ENCODE measurements at places on chromosomes 3 and 15. TPM values are rescaled to one million over a fixed set of nuclear protein-coding genes. Genes with fewer than 3 reads are reported as not detected.

DNA sequence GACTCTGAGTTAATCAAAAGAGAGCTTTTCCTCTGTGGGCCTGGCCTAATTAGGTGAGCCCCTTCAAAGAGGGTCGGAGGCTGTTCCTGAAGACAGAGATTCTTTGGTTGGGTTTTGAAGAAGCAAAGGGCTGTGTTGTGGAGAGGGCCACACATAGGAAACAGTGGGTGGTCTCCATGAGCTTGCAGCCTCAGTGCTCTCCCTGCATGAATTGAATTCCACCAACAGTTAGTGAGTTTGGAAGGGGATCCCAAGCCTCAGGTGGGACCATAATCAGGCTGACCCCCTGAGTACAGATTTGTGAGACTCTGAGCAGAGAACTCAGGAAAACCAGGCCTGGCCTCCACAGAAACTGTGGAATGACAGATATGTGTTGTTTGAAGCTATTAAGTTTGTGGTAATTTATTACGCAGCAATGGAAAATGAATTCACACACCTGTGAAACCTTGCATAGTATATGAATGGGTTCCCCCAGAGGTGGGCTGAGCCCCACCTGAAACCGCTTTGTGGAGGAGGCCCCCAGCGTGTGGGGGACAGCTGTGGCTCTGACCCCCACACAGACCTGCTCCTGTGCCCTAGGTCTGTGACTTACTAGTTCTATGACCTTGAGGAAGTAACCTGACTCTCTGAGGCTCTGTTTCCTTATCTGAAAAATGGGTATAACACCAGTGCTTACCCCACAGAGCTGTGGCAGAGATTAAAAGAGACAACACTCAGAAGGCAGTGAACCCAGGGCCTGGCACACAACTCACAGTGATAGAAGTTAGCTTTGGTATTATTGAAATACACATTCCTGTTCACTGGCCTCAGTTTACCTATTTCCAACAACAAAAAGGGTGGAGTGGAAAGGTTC, 431.3 kb downstream of the FOXP1 start:
- DNase-seq: no peak

- no peak for DNase-seq
Measured at GRCh38 chr3:8223766-8224165, 277.9 kb upstream of the LMCD1 start.

- DNase-seq: no peak
Measured at GRCh38 chr3:138748190-138748589, 86.5 kb downstream of the PIK3CB start.

DNA sequence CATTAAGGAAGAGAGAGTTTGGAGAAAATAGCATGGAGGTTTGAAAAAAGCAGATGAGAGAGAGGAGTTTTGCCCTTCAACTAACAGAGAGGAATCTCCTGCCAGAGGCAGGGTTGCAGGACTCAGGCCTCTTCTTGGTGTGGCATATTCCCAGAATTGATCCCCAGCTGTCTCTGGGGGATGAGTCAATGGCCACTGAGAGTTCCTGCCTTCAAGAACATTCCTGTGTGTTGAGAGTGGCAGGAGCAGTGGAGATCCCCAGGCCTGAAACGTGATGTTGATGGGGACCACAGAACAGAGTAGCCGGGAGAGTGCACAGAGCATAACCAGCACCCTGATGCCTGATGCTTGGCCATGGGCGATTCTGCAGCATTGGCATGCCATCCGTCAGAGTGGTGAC, 348.4 kb upstream of the THBS1 start:
- DNase-seq: no peak

GRCh38 chr3:112351036-112351435, 18.1 kb downstream of the CD200 start:
- DNase-seq: no peak

GRCh38 chr3:161388855-161389254, 17.5 kb upstream of the SPTSSB start:
- no peak for DNase-seq

DNA sequence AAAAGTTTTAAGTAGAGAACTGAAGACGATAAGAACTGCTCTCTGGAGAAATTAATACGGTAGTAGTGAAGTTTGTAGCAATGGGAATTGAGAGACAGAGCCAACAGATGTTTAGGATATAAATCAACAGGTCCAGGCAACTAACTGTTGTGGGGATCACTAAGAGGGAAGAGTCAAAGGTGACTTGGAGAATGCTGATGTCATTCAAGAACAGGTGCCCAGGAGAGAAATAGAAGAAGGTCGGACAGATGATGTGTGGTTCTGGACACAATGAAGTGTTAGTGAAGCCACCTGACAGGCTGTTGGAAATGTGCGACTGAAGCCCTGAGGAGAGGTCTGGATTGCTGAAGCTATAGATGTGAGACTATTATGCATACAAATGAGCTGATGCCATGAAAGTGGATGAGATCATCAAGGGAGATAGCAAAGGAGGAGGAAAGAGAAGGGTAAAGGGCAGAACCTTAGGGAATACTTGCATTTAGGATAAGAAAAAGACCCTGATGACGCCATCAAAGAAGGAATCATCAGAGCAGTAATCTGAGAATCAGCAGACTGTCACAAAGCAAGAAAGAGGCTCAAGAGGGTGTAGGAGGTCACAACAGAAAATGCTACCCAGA, 183.7 kb downstream of the FRMD5 start:
- DNase-seq: no peak

GRCh38 chr3:133394561-133395311, 5.1 kb upstream of the BFSP2 start:
- DNase-seq: no peak

DNA sequence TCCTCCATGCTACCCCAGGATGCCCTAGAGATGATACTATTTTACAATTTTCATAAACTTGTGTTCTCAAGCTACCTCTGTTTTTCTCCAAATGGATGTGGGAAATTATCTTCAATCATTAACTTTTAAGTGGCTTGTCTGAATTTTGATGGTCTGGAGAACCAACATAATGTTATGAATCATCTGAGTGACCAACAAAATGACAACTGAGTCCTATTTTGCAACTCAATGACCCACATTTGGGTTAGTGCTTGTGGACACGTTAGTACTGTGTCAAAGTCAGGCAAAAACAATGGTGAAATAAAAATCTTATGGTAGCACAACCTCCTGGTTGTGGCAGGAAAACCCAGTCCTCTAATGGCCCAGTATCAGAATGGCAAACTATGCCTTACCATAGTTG, 352.4 kb upstream of the ZNF385D start:
- DNase-seq: no peak

GRCh38 chr3:114508208-114508607, 214.4 kb downstream of the TIGIT start:
- no peak for DNase-seq

GRCh38 chr3:149080699-149081091, 5.6 kb downstream of the HLTF start:
- DNase-seq: no peak

CMTM7 gene
- total RNA-seq: 8.2 TPM

LSAMP gene
- 64.9 TPM for total RNA-seq

GUCA1C gene
- total RNA-seq: not detected
